ENCODE measurements at places on chromosomes 1 and 21.

- DNase-seq: no peak
Measured at GRCh38 chr1:64065571-64065970, 137.9 kb upstream of the UBE2U start.

DNA sequence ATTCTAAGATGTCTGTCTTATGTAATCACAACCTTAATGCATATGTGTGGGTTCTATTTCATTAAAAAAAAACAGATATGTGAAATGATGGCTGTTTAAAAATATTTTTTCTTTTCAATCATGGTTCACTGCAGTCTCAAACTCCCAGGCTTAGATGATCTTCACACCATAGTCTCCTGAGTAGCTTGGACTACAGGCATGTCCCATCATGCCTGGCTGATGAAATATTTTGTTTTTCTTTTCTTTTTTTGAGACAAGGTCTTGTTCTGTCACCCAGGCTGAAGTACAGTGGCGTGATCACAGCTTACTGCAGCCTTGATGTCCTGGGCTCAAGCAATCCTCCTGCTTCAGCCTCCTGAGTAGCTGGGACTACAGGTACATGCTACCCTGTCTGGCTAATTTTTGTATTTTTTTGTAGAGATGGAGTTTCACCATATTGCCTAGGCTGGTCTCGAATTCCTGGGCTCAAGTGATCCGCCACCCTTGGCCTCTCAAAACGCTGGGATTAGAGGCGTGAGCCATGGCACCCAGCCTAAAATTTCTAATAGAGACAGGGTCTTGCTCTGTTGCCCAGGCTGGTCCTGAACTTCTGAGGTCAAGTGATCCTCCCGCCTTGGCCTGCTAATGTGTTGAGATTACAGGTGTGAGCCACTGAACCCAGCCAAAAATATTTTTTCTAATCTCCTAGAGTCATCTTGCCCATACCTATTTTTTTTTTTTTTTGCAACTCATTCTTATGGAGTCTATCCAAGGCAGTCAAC lies 67.6 kb downstream of the GIPC2 start:
- DNase-seq: no peak

- no peak for DNase-seq
Measured at GRCh38 chr1:204853436-204853835, 17.2 kb upstream of the NFASC start.

DNA sequence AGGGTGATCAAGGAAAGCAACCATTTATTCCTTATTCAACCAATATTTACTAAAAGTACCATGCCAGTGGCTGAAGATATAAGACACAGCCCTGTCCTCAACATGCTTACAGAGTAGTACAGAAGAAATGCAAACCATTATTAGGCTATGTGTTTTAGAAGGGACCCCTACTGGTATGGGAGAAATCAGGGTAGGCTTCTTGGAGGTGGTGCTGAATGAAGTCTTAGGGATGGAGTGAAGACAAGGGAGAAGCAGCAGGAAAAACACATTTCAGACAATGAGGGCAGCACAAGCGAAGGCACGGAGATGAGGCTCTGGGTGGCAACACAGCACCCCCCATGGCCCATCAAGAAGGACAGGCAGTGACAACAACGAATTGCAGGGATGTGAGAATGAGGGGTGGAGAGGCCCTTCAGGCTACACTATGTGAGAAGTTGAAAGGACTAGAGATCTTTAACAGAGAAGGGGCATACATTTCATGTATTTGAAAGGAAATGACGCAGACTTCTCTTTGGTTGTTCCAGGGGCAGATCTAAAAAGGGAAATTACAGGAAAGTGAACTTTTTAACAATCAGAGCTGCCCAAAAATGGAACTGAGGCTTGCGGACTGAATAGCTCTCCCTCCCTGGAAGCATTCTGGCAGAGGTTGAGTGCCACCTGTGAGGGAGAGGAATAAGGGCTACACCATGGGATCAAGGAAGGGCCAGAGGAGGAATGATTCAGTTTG lies 16.8 kb upstream of the CD58 start:
- no peak for DNase-seq

DNA sequence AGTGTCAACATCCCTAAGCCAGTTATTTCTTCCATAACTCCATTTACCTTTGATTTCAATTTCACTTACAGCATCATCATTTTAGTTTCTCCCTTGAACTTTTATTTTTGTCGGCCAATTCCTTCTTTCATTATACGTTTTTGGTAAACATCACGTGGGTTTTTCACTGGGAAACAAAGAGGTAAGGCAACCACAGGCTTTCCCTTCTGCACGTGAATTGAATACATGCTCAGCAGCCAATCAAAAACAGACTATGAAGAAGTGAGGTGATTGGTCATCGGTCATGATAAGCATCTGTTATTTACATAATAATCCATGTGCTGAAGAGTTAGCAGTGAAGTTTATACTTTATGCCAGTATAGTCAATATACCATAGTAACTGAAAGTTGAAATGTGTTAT lies 98.7 kb downstream of the NCAM2 start:
- no peak for DNase-seq
